Fibroblast of the aortic adventitia (primary cell): ENCODE measurements at places on chromosomes 13 and 19. TPM values are rescaled to one million over a fixed set of nuclear protein-coding genes. Genes with fewer than 3 reads are reported as not detected.
A peak's percentile ranks its signal among the peaks of the same experiment; 100 is the strongest.

- no peak for DNase-seq
Measured at GRCh38 chr19:23799321-23799720, 40.6 kb upstream of the ZNF681 start.

DNA sequence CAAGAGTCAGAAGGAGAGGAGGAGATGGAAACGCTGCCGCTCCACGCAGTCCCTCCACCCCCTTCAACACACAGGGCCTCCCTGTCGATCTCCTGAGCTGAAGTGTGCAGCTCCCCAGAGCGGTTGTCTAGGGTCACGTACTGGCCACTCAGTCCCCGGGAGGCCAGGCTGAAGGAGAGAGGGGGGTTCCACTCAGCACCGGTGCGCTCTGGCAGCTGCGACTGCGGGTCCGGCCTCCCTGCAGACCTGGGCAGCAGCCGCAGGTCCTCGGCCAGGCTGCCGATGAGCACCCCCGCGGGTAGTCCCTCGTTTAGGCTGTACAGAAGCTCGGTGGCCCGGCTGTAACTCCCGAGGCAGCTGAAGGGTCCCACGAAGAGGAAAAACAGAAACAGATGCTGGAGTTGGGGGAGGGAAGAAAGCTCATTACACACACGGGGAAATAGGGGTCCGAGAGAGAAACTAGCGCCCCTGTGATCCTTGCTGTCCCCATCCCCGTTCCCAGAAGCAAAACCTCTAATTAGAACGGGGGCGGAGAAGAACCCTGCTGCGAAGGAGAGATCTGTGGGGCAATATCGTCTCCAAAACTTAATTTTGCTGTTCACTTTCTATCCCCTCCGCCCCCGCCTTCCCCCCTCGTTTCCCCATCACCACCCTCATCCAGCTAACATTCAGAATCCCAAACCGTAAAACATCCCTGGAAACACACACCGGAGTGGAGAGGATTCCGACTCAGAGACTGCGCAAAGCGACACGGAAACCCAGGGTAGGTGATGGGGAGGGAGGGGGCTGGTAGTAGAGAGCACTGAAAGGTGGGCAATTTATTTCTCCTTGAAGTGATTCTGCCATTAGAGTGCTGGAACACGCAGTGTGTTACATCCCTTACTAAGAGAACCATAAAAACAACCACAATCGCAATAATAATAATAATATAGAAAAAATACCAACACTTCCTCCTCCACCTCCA is 1.8 kb downstream of the PCDH20 start:
- no peak for DNase-seq

The RFPL4A gene
- not detected in 2 replicates for total RNA-seq

GRCh38 chr19:41998246-41999020 is 4.4 kb upstream of the ATP1A3 start:
- peak; percentile 27 for DNase-seq

The COL5A3 gene
- 4.1 and 5.2 TPM in 2 replicates for total RNA-seq

The FXYD3 gene
- total RNA-seq = 1.3 TPM in 1 of 2 replicates, not detected in the other

DNA sequence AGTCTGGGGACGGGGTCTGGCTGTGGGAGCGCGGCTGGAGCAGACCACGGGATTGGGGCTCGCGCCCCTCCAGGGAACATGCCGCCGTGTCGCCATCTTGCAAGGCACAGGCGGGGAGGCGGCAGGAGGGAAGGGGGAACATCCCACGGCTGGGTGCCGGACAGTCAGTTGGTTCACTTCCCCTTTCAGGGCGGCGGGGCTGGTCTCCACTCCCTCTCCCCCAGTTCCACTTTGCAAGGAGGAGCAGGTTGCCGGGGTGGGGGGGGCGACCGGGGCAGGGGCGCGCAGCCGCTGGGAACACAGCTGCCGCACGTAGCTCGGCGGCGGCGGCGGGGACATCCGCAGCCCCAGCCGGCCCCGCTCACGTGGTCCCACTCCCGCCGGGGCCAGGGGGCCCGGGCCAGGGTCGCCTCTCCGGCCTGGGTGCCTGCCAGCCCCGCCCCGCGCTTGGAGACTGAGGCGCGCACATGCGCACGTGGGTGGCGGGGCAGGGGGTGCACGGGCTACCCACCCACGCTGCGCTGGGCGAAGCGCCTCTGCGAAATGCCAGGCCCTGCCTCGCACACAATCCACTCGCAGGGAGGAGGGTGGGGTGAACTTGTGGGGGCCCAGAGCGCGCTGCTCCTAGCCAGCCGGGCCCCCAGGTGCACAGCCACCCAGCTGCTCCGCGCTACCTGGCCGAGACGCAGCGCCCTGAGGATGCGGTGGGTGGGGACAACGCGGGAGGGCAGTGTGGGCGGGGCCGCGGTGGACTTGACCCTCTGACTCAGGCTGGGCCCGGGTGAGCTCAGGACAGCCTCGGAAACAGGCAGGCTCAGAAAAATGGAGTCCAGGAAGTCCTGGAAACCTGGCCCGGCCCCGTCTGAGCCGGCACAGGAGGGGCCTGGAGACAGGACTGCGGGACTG is 6.4 kb downstream of the KLF16 start:
- DNase-seq = peak; percentile 66

DNA sequence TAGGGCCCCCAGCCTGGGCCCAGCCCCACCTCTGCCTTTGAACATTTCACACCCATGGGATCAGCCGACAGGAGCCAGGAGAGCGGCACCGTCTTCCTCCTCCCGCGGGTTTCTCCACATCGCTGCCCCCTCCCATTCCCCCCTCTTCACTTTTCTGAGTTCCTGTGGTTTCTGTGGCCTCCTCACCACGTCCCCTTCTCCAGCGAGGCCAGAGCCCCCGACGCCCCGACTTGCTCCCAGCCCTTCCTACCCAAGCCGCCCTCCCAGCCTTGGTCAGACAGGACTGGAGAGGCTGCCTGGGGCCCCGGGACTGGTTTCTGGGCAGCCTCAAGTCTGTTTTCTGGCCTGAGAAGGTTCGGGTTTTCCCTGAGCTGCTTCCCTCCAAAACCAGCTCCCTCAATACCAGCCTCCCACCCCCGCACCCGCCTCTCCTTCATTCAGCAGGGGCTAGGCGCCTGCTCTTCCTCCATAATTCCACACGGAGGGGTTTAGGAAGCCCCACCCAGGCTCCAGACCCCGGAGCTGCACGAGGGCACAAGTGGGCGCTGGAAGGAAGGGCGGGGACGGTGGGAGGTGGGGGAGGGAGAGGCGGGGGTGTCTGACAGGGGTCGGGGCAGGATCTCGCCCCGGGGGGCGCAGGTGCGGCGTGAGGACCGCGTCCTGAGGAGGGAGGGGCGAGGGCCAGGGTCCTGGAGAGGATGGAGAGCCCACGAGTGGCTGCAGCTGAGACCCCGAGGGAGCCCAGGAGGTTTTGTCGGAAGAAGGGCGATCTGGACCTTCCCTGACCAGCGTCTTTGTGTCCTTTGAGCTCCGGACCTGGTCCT is 4.0 kb upstream of the SIGLEC10 start:
- no peak for DNase-seq

DNA sequence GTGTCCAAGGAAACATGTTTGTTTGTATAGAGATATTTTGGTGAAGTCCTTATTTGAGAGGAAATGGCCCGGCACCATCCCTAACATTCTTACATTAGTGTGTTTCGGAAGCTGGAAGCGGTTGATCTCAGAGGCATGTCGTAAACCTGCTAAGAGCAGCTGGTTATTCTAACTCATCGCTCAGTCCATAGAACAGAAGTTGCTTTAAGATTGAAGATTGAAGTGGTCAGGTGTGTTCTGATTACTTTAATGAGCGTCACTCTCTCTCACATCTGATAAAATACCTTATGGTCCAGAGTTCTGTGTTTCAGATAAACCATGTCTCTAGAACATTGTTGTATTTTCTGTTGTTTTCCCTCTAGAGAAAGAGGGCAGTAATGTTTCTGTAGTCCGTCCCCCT is 60.2 kb upstream of the FLT1 start:
- DNase-seq = no peak

The CA11 gene
- total RNA-seq = 2.3 and 14.5 TPM in 2 replicates

DNA sequence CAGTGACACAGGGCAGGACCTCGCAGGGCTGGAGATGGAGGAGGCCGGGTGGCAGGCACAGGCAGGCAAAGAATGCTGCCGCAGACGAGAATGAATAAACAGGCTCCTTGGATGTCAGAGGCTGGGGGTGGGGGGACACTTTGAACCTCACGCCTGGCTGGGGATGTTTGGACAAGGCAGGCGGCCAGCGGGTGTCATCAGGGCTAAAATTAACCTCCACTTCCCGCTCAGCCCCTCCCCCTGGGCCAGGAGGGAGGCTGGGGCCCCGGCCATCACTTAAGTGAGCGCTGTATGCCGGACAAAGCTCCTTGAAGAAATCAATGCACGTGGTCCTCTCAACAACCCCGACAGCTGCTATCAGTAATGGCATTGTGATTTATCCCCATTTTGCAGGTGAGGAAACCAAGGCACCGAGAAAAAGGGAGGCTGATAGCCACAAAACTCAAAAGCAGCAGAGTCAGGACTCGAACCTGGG is 10.3 kb upstream of the FUT5 start:
- DNase-seq = peak; percentile 80

The TMEM161A gene
- total RNA-seq = 6.7 and 9.3 TPM in 2 replicates

The ZNF235 gene
- 1.4 and 4.9 TPM in 2 replicates for total RNA-seq
